Right cardiac atrium (tissue), 5 donors: ENCODE measurements at places on chromosomes 7 and 10. TPM values are rescaled to one million over a fixed set of nuclear protein-coding genes. Genes with fewer than 3 reads are reported as not detected.

COBL gene
- 53.3 TPM for total RNA-seq

LRRC4 gene
- total RNA-seq = 6.8 TPM

LRRN3 gene
- total RNA-seq = 15.3 TPM

GIMAP2 gene
- total RNA-seq = 4.5 TPM

GRID1 gene
- 1.8 TPM for total RNA-seq

LHFPL3 gene
- total RNA-seq = not detected

ASZ1 gene
- not detected for total RNA-seq

DPYSL4 gene
- 6.8 TPM for total RNA-seq

NPC1L1 gene
- total RNA-seq = not detected

CYP2C8 gene
- not detected for total RNA-seq

GJD4 gene
- not detected for total RNA-seq

CCL24 gene
- total RNA-seq = not detected

CDH23 gene
- 6.3 TPM for total RNA-seq

NOS3 gene
- total RNA-seq = 21.4 TPM

TDRD1 gene
- total RNA-seq = 0.74 TPM

CC2D2B gene
- 1.9 TPM for total RNA-seq

GDF2 gene
- total RNA-seq = 0.20 TPM

TYW1B gene
- 1.3 TPM for total RNA-seq

FOXP2 gene
- total RNA-seq = 2.1 TPM

CALN1 gene
- total RNA-seq = not detected

GALNT17 gene
- total RNA-seq = 2.1 TPM

INTS1 gene
- 30.6 TPM for total RNA-seq

PVRIG gene
- not detected for total RNA-seq

TAS2R3 gene
- total RNA-seq = 0.57 TPM

PRSS37 gene
- total RNA-seq = not detected

CEP41 gene
- total RNA-seq = 7.5 TPM

ZNF503 gene
- 14.4 TPM for total RNA-seq

DLX6 gene
- not detected for total RNA-seq

CPEB3 gene
- total RNA-seq = 13.2 TPM

KCNH2 gene
- 121 TPM for total RNA-seq

PGAM2 gene
- 946 TPM for total RNA-seq

EEPD1 gene
- 4.4 TPM for total RNA-seq

MNX1 gene
- total RNA-seq = not detected

LIPK gene
- not detected for total RNA-seq

WNT8B gene
- total RNA-seq = not detected

PTN gene
- 27.0 TPM for total RNA-seq

RAMP3 gene
- 27.3 TPM for total RNA-seq
